ENCODE measurements at places on chromosomes 3 and 15.

- DNase-seq = no peak
Measured at GRCh38 chr15:31225356-31225955, 101.2 kb upstream of the KLF13 start.

- DNase-seq = no peak
Measured at GRCh38 chr3:88785841-88786240, 321.6 kb upstream of the EPHA3 start.

GRCh38 chr15:60480149-60480548 is 1.2 kb upstream of the ICE2 start:
- no peak for DNase-seq

DNA sequence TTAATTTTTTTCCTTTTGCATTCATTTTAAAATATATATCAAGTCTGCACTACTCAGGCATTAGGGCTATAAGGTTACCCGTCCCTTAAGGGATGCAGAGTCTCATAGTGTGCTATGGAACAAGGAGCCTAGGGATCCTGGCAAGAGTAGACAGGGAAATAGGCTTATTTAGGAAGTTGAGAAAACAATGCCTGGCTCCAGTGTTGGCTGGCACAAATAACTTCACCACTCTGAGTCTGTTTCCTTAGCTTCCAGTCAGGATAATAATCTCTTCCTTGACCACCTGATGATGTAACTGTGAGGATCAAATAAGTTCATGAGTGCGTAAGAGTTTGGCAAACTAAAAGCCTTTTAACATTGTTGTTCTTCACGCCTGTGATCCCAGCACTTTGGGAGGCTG is 540.8 kb upstream of the IL12A start:
- no peak for DNase-seq

DNA sequence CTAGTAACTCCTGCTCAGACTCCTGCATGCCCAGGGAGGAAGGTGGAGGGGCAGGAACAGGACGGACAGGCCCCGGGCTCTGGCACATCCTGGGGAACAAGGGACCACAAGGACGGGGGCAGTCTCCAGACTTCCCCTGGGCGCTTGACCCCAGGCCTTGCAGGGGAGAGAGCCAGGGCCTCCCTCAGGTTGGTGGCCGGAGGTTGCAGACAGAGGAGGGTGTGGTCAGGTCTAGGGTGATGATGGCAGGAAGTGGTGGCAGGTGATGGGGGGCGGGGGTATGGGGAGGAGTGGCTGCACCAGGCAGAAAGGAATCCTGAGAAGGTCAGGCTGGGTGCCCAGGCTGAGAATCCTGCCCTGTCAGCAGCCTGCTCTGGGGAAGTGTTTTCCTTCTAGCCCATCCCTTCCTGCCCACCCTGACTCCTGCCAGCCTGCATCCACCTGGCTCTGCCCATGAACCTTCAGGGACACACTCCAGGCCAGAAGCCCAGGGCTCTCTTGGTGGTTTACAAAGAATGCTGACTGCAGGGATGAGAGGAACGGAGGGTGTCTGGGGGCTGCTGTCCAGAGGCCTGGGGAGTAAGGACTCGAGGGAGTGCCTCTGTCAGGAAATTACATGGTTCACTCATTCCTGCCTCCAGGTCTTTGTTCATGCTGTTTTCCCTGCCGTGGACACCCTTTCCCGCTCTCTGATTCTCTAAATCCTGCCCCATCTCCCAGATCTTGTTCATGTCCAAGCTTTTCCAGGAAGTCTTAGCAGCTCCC is 15.8 kb downstream of the LOXL1 start:
- DNase-seq = no peak

- DNase-seq = no peak
Measured at GRCh38 chr15:38226608-38227266, 25.9 kb upstream of the SPRED1 start.
